ENCODE measurements at places on chromosomes 16 and 17.

GRCh38 chr17:75163074-75163473 lies 8.8 kb upstream of the JPT1 start:
- no peak for DNase-seq

DNA sequence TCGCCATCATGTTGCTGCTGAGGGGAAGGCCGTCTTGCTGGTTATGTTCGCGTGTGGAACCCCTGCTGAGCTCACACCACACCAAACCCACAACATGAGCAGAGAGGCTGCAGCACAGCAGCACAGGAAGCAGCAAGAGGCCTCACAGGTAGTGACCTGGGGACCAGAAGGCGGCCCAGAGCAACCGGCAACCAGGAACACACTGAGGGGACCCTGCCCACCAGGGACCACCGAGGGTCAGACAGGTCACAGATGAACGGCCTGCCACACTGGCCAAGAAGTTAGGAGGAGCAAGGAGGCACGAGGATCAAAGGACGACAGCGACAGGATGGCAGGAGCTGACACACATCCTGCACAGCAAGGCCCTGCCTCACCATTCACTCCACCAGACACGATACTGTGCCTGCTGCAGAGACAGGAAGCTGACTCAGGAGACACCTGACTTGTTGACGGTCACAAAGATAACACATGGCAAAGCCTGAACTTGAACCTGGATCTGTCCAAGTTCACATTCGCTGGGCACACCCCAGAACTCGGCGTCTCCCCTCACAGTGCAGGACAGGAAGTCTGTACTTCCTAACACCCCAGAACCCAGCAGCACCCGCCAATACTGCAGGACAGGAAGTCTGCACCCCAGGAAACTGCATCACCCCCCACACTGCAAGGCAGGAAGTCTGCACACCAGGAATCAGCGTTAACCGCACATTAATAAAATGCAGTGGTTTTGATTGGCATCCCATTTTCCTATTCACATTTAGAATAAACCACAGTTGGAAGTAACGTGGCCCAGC lies 98.5 kb downstream of the ZNF778 start:
- DNase-seq: no peak

DNA sequence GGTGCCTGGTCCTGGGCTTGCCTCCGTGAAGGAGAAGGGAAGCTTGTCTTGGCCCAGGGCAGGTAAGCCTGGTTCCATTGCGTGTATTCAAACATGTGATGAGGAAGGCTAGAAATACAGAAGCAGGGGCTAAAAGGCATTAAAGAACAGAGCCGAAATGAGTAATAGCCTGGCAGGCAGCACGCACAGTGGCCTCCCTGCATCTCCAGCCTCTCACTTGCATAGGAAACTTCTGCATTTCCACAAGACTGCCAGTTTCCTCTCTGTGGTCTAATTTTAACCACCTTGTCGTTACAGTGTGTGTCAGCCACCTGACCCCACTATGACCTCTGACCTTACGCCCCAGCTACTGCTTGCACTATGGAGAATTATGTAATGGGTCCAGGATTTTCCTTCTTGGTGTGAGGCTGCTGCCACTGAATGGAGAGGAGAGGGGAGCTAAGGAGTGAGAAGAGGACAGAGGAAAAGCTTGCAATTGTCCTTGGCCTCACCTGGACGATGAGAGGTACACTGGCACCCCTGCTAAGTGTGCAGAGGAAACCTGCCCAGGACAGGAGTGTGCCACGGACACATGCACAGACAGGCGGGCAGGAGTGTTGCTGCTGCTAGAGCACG lies 32.8 kb downstream of the HIC1 start:
- no peak for DNase-seq

DNA sequence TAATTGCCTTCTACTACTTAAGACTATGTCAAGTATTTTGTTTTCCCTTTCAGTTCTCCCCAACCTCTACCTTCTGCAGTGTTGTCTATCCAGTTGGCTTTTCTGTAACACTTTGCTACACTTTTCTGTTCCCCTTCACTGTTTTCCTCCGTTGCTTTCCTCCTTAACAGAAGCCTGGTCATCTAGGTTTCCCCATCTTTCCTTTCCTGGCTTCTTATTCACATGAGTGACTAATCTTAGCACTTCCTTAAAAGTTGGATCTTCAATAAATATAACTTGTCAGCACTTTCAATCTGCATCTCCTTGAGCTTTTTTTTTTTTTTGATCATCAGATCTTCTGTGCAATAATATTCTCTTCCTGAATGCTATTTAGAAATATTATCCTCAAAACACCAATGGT lies 2.8 kb upstream of the SLFN11 start:
- no peak for DNase-seq

DNA sequence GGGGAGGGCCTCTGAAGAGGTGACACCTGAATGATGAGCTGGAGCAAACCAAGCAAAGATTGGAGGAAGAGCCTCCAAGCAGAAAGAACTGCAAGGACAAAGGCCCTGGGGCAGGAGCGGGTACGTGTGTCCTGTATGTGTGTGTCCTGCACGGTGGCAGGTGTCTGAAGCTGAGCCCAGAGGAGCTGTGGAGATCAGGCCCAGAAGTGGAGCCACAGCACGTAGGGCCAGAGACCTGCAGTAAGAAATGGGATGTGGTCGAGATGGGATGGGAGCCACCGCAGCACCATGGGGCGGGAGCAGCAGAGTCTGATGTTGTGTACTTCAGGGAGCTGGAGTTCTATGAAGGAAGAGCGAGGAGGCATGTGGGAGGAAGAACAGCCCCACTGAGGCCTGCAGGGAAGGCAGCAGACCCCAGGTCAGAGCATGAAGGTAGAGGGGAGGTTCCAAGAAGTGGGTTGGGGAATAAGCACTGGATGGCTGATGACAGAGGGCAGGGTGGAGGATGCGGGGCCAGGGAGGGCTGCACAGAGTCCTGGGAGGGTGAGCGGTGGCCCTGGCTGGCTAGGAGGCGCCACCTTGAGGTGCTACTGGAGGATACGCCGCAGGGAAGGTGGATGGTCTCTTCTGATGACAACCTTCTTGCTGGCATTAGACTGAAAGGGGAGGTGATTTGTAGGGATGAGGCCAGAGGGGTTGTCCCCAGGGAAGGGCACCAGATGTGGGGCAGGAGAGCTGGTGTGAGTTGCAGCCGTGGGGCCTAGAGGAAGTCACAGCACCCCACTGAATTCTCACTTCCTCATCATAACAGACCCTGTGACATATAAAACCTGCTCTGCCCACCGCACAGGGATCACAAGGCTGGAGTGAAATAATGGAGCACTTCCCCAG lies 10.6 kb upstream of the CETP start:
- DNase-seq: peak; percentile 16

GRCh38 chr17:34285286-34285792 lies at the start of gene CCL11:
TSS of gene CCL11 (plus strand) at chr17:34285742. CDS start at chr17:34285809, 67 bp downstream.
- DNase-seq: no peak

- no peak for DNase-seq
These were observed 24.9 kb downstream of the B9D1 start for GRCh38 chr17:19337712-19338023.

GRCh38 chr17:11980813-11981212 lies 16.5 kb downstream of the ZNF18 start:
- no peak for DNase-seq

DNA sequence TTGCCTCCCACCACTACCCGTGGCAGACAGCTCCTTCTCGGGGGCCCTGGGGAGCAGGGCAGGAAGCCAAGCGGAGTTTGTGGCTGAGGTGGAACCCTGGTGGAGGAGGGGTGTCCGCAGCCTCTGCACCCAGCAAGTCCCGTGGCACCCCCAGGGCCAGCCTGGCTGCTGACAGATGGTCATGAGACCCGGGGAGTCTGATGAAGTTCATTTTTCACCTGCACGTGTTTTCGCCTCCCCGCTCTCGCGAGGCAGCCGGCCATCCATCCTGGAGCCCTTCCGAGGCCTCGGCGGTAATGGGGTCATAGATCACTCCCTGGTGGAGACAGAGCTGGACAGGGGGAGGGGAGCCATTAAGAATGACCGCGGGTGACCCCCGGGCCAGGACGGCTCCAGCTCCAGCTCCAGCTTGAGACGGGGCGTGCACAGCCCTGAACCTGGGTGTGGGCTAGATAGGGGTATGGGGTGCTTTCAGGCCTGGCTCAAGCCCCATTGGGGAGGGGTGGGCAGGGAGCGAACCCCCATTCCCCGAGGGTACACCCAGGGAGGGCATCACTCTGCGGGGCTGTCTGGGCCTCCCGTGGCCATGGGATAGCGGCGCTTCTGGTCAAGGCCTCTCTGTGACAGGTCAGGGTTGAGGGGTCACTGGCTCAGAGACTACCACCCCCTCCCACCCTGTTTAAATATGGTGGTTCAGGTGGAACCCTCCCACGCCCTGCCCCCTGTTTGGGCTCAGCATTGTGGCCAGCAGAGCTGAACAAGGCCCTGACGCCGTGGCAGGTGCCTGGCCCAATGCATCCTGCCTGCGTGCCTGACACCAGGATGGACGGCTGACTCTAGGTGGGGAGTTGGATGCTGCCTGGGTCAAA lies 227.4 kb upstream of the GSE1 start:
- no peak for DNase-seq

- no peak for DNase-seq
These were observed 48.1 kb upstream of the GOSR1 start for GRCh38 chr17:30429155-30429554.

DNA sequence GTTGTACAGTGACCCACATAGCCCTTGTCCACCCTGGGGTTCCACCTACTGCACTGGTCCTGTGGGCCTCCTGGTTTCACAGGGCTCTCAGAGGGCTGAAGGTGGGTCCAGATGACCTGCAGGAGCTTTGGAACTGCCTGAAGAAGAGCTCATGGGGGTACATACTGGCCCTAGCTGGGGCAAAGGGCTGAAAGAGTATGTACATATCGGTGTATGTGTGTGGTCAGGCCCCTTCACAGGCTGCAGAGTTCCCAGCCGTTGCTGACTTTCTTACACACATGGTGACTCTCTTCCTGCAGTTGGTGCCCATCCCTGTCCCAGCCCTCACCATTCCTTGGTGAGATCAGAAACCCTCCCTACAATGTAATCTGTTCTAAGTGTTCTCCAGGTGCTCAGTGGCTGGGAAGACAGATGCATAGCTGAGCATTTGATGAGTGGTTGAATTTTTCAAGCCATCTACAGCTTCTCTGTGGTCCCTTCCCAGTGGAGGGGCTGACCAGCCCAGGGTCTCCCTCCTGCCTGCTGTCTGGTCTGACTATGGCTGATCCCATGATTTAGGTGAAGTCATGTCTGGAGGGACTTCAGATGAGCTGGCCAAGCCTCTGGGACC lies 2.4 kb upstream of the NFATC3 start:
- no peak for DNase-seq

- DNase-seq: no peak
These were observed 21.1 kb upstream of the NUP93 start for GRCh38 chr16:56708525-56709442.
